ENCODE measurements at places on chromosomes 6 and 20.

DNA sequence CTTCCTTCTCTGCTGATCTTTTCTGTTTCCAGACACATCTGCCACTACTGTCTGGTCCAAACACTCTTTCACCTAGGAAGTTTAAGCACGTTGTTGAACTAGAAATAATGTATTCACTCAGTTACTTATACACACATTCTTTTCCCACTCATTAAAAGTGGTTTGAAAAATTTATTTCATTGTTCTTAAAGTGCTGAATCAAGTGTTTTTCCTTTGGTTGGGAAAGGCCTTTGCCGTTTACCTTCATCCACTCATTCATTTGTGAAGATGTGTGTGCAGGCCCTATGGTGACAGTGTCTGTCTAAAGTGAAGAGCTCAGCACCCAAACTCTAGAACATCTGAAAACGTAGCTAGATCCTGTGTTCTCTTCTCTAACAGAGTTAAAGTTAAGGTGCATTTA, 64.2 kb upstream of the AGPAT4 start:
- DNase-seq = no peak

DNA sequence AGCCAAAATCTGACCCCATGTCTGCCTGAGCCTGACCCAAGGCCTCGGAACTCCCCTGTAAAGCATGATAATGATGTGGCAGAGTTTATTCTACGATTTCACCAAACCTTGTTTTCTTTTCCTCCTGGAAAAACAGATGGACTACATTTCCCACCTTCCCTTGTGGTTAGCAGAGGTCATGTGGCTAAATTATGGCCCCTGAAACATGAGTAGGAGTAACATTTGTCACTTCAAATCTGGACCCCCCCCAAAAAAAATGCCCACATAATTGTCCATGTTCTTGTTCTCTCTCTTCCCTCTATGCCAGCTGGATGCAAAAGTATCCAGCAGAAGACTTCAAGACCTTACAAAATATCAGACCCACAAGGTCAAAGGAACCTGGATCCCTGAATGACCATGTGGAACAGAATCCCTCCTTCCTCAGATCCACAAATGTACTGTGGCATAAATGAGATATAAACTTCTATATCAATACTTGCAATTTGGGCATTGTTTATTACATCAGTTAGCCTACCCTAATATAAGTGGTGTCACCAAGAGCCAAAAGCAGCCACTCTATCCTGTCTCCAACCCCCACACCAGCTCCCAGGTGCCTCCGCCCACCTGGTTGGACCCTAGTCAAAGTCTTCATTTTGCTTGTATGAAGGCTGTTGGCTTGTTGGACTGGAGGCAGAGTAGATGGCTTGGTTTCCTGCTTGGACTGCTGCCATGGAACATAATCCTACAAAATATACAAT, 1.4 kb downstream of the C20orf96 start:
- no peak for DNase-seq

DNA sequence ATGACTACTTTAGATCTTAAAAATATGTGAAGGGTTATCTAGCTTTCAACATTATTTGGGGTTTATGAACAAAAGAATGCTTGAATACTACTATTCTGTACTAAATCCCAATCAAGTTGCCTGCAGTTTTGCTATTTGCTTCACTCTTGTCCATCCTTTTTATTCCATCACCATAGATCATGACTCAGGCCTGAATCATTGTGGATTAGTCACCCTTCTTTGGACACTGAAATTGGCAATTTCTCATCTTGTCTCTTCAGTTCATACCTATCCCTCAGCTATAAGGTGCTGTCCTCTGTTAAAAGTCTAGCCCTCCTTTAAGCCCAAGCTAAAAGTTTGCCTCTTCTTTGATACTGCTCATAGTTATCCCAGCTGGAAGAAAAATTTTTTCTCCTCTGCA, 199.1 kb downstream of the CENPW start:
- DNase-seq = no peak

DNA sequence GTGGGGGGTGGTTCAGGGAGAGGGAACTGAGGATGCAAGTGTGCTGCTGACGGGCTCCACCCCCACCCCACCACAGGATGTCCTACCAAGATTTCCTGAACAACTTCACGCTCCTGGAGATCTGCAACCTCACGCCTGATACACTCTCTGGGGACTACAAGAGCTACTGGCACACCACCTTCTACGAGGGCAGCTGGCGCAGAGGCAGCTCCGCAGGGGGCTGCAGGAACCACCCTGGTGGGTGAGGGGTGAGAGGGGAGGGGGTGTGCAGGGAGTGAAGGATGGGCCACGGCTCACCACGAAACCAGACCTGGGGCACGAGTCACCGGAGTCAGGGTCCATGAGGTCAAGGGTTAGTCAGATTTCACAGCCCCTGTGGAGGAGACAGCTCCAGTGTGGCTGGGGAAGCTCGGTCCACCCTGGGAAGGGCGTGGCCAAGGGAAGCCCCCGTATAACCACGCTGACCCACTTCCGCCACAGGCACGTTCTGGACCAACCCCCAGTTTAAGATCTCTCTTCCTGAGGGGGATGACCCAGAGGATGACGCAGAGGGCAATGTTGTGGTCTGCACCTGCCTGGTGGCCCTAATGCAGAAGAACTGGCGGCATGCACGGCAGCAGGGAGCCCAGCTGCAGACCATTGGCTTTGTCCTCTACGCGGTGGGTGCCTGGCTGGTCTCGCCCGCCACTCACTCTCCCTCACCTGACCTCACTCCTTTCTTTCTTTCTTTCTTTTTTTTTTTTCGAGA, 18.3 kb downstream of the CAPN11 start:
- DNase-seq = no peak

- no peak for DNase-seq
These were observed 29.9 kb downstream of the CDH26 start for GRCh38 chr20:59988141-59988540.

DNA sequence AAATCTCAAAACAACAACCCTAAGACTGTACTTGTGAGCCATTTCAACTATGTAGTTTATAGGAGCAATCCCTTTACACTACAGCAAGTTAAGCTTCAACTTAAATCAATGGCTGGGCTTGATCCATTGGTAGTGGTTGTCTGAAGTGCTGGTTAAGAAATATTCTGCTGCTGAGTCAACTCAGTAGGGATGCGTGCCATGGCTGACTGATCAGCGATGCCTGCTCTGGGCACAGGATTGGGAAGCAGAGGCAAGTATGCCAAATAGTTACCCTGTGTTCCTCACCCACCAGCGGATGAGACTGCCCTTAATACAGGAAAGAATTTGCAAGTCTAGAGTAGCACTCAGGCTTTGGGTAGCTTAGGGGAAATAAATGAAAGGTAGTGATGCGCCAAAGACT, 41.5 kb downstream of the GCM1 start:
- no peak for DNase-seq

- DNase-seq = no peak
These were observed 65.9 kb downstream of the PPP1R14C start for GRCh38 chr6:150208611-150209352.

DNA sequence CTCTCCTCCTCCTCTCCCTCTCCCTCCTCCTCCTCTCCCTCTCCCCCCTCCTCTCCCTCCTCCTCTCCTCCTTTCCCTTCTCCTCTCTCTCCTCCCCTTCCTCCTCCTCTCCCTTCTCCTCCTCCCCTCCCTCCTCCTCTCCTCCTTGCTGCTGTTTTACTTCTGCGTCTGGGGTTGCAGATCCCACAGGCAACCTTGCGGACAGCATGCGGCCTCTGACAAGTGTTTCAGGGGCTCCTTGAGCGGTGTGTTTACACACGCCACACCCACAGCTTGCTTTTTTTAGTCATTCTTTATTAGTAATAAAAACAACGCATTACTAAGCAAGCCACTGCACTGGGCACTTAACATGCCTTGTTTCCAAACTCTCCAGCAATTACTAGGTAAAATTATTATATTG, 81.9 kb downstream of the TFAP2C start:
- no peak for DNase-seq

DNA sequence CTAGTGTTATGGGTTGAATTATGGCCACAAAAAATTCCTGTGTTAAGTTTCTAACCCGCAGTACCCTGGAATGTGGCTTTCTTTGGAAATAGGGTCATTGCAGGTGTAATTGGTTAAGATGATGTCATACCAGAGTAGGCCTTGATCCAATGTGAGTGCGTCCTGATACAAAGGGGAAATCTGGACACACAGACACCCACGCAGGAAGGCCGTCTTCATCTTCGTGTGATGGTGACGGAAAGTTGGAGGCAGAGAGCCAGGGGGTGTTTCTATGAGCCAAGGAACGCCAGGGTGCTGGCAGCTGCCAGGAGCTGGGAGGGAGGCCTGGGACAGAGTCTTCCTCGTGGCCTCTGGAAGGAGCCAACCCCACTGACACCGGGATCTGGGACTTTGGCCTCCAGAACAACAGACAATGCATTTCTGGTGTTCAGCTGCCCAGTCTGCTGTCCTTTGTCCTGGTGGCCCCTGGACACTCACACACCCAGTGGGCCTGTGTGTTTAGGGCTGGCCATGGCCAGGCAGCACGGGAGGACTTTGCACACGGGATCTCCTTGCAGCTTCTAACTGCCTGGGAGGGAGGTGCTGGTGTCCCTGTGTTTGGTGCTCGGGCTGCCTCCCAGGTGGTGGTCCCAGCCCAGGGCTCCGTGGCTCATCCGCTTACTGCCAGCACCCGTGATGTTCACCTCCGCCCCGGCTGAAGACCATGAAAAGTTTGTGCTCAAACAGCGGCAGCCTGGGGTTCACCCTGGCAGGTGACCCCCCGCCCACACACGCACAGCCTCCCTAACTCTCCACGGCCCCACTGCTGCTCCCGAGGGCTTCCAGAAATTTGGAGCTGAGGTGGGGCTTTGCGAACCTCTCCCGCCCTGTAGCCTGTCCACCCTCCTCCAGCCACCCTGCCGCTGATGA, 53.4 kb upstream of the GATA5 start:
- DNase-seq = no peak

GRCh38 chr6:170378502-170378901, 71.9 kb downstream of the FAM120B start:
- no peak for DNase-seq

GRCh38 chr20:10218536-10219451, at the start of gene SNAP25:
SNAP25 (plus strand) TSS chr20:10218830; CDS start chr20:10275492, 56,662 bp downstream.
- DNase-seq = peak; percentile 4

DNA sequence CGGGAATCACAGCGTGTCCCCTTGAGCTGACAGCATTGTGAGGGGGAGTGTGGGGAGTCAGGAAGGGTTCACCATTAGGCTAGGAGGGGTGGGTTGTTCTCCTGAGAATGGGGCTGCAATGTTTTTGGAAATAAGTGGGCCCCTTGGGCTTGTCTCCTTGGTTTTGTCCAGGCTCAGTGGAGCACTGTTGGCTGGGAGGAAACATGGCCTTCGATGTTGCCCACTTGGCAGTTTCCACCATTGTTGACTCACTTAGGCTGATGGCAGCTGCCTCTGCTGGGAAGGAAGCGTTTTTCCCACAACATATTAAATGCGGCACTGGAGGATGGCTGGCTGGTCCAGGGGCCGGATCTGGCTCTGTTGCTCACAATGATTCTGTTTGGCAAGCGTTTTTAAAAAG, 512.1 kb downstream of the QKI start:
- DNase-seq = no peak

DNA sequence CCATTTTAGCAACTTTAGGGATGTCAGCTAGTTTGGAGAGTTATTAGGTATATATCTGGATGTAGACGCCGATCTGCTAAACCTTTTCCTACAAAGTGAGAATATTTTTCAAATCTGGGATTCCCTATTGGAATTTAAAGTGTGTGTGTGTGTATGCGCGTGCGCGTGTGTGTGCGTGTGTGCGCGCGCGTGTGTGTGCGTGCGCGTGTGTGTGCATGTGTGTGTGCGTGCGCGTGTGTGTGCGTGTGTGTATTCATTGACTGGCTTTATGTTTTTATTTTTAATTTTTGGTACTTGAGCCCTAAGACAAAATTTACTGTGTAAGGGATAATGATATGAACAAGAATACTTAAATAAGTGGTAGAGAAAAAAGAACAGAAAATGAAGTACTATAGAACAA, 8.1 kb downstream of the PRL start:
- no peak for DNase-seq

DNA sequence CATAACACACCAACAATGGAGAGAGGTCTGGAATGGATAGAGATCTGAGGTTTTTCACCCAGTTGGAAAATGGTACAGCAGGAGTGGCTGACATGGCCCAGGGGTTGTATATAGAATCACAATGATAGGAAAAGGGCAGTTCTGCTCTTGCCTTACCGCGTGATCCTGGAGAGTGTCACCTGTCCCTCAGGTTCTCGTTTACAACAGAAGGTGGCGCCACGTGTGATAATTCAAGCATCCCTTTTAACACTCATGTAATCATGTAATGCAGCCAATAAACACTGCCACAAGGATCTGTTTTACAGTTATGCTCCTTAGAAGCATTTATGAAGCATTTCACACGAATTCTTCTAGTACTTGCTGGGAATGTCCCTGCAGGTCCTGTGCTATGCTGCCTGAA, 12.9 kb upstream of the WFDC2 start:
- no peak for DNase-seq
